ENCODE measurements at places on chromosomes 11 and 22.

DNA sequence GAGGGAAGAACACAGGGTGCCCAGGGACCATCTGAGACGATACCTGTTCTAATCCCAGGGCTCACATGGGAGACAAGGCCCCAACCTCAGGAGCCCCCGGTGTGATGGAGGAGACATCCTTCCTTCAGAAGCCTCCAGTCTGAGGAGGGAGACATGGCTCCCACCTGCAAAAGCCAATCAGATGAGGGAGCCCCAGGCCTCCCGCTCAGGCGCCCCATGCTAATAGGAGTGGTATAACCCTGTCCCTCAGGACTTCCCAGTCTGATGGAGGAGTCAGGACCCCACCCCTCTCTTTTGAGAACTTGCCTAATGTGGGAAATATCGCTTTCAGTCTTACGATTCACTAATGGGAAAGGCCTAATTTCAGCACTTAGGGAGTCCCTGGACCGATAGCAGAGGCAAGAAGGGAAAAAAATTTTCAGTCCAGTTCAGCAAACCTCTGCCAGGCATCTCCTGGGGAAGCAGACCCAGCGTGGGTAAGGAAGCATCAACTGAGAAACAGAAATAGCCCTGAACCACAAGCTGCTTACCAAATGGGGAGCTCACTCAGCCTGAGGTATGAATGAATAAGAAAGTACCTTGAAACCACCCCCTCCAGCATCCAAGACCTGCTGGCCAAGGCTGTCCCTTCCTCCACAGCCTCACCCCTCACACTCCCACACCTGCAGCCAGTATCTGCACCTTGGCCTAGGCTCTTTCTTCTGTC lies 5.9 kb downstream of the ARRB1 start:
- DNase-seq, result no peak

DNA sequence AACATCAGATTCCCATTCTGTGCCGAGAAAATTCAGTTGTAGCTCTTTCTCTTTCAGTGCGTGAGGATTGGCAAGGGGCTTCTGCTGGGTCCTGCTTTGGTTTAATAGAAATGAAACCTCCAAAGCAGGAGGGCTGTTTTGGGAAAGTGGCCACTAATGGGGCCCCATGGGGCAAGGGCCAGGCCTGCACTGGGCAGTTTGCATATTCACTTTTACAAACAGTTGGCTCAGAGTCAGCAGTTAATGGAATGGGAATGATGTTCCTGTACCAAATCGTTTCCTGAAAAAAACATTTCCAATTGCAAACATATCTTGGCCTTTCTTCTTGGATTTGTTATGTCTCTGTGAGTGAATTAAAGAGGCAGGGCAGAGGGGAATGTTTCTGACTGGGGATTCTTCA lies 92.1 kb downstream of the PARVA start:
- DNase-seq, result no peak

- DNase-seq, result no peak
These were observed 316.0 kb upstream of the MTNR1B start for GRCh38 chr11:92653454-92653853.

DNA sequence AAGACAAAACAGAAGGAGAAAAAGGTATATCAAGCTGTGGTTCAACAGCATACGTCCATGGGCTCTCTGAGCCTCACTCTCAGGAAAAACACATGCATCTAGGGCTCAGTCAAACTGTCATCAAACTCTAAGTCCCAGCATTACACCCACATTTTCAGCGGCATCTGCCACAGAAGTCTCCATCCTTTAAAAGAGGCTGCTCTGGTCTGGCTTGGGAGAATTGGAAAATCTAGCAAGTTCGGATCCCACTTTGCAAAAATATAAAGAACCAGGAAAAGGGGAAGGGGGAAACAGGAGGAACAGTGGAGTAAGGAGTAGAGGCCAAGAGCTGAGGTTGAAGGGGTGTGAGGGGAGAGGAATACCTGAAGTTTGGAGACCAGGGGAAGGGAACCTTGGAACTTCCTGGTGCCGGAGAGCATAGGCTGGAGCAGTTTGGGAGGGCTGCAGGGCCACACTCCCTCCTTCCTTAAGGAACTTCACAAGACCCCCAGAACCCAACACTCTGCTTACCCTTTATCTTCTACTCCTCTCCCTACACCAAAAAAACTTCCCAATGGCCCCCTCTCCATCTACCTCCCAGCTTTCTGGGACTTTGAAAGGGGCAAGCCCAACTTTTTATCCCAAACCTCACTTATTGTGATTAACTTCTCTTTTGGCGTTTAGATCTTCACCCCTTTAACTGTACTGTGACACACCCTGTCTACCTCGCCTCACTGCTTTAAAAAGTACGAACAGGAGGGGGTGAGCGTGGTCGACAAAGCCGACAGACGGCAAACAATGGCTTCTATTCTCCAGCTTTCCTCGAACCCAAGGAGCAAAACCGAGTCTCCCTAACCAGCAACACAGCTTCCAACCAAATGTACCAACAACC lies 4.0 kb downstream of the PAX6 start:
- no peak for DNase-seq

- no peak for DNase-seq
These were observed 599 bp downstream of the NPTXR start for GRCh38 chr22:38843201-38843656.

DNA sequence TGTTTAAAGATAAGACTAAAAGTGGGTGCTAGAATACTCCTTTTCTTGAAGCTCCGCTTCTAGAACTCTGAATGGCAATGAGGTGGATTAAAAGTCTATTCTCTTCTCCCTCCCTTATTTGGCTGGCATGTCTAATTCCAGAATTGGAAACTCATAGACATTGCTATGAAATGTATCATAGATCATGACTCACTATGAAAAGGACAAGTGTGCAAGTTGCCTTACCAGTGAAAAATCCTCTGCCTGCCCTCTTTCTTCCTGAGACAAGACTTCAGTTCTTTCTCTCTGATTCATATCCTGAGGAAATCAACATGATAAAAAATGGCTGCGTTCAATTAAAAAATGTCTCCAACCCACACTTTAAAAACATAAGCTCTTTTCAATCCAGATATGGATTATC lies 73.2 kb upstream of the BLID start:
- DNase-seq, result peak; percentile 96

DNA sequence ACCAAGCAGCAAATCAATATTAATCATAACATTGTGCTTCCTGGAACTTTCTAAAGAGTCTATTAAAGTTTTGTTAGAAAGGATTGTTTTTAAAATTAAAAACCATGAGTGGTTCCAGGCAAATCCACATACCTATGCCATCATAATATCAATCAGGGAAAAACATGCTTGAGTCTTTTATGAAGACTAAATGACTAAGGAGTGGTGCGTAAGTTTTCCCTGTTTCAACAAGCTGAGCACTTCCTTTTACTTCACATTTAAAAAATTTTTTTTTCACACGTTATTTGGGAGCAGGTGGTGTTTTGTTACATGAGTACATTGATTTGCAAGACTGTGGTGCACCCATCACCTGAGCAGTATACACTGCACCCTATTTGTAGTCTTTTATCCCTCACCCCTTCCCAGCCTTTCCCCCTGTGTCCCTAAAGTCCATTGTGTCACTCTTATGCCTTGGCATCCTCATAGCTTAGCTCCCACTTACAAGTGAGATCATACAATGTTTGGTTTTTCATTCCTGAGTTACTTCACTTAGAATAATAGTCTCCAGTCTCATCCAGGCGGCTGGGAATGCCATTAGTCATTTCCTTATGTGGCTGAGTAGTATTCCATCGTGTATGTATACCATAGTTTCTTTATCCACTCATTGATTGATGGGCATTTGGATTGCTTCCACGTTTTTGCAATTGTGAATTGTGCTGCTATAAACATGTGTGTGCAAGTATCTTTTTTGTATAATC lies 1190.3 kb upstream of the RAG2 start:
- peak; percentile 66 for DNase-seq

DNA sequence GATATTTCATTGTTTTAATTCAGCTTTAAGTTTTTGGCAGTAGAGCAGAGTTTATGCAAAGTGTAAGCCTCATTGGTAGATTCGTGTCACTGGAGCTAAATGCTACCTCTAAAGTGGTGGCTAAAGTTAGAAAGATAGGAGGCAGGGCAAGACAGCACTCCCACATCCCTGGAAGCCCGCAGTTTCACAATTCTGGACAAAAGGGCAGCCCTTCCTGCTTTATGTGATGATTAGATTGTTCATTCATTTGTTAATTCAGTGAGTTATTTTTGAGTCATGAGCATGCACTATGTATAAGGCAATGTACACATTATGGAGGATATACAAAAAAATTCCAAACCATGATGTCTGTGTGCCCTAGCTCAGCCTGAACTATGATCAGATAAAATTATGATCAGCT lies 52.1 kb upstream of the EIF3M start:
- no peak for DNase-seq

DNA sequence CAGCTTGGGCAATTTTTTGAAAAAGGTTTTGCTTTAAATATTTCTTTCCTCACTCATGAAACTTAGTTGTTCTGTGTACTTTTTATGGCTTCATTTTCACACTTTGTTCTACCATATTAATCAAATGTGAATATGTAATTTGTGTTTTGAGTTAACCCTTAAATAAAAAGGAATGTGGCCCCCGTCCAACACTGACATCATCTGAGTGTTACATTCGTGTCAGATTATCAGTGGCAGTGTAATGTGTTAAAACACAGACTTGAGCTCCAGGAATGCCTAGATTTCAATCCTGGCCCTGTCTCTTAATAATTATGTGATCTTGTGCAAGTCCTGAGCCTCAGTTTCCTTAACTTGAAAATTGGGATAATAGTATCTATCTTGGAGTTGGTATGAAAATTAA lies 5.6 kb downstream of the RTN3 start:
- DNase-seq, result no peak

DNA sequence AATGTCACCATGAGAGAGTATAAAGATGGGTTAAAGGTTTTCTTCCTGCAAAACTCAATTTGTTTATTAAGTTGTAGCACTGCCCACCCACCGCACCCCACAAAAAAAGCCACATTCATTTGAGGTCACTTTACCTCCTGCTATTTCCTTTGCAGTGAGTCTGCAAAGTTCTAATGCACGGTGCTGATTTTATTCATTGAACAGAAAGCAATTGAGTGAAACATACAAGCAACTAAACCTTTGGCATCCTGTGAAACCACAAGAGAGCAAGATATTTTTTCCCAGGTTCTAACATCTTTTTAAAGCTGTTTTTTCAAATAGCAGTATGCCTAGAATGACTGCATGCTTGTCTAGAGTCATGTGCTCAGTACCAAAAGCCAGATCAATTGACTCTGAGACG lies 39.0 kb downstream of the RRAS2 start:
- no peak for DNase-seq

GRCh38 chr11:119666061-119666460 lies 62.9 kb downstream of the NECTIN1 start:
- DNase-seq, result no peak

DNA sequence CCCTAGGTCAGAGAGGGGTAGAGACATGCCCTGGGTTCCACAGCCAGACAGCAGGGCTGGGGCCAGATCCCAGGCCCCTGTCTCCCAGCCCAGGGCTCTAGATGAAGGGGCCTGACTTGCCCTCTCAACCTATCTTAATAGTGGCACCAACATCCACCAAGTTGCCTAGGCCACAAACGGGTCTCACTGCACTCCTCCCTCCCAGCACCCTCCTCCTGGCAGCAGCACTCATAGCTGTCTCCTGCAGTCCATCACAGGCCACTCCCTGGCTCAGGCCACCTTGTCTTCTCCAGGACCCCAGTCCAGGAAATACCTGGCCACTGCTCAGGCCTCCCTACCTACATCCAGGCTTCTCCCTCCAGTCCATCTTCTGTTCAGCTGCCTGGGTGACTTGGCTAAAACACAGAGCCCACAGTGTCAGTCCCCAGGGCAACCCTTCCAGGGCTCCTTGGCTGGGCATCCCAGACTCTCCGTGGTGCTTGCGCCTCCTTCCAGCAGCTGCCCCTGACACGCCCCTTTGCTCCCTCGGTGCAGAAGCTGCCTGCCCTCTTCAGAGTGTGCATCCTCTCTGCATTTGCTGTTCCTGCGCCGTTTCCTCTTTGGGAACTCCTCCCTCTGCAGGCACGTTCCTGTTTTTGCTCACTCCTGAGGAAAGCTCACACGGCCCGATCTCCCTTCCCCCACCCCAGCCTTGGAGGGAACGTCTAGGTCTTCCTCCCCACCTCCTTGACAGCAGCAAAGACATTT lies 40.5 kb downstream of the LRRC32 start:
- DNase-seq, result no peak

GRCh38 chr11:79116600-79116999 lies 324.2 kb downstream of the TENM4 start:
- DNase-seq, result no peak

GRCh38 chr22:21593406-21594232 lies 26.1 kb downstream of the UBE2L3 start:
- DNase-seq, result no peak

DNA sequence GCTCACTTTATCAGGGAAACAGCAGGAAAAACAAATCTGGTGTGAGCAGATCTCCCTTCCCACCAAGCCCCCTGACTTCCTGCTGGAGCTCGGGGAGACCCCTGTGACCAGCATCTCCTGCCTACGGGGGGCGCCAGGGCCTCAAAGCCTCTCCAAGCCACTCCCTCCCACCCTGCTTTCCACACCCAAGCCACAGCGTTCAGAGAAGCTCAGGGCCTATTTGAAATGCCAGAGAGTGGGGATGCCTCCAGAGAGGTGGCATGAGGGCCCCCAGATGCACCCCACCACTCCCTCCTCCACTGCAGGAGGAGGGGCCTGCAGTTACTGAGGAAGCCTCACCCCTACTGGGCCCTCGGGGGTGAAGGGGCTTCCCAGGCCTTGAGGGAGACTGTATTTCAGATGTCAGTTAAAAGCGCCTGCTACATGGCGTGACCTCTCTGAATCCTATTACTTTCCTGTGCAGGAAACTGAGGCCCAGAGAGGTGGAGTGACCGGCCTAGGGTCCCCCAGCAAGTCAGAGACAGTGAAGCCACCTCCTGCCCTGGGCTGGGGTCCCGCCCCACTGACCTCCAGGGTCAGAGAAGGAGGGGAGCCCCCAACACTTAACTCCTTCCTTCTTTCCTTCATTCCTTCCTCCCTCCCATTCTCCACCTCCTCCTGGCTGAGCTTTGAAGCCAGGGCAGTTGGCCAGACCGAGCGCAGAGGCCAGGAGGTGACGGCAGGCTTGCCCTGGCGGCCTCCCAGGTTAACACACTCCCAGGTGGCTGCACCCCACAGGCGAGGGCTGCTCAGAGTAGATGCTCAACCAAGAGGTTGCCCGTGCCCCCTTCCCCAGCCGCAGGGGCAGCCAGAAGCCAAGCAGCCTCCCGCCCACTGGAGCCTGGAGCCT lies 6.0 kb upstream of the CDKN1C start:
- no peak for DNase-seq

DNA sequence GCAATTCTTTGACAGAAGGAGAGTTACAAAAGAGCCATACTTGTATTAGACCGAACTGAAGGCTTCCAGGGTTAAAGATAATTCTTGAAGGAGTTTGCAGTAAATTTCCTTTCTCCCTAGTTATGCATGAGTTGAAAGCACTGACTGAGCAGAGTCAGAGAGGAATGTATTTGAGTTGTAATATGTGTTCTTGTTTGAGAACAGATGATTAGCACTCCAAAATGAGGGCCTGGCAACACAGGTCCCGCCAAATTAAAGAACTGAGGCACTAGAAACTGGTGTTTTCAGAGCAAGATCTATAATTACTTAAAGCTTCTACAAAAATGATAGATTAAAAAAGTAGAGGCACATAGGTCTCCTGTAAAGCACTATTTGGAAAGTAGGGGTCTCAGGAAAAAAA lies 970.4 kb downstream of the OPCML start:
- no peak for DNase-seq

- no peak for DNase-seq
These were observed 3.0 kb downstream of the TMEM80 start for GRCh38 chr11:698493-699115.

- no peak for DNase-seq
These were observed 410.7 kb downstream of the MIAT start for GRCh38 chr22:27068121-27068520.

- no peak for DNase-seq
These were observed 1.9 kb upstream of the ARHGAP8 start for GRCh38 chr22:44750481-44750880.

GRCh38 chr11:19953909-19954308 lies 206.4 kb downstream of the DBX1 start:
- DNase-seq, result peak; percentile 76
